Naive thymus-derived CD8-positive, alpha-beta T cell (primary cell): ENCODE measurements at places on chromosomes 4 and X.

DNA sequence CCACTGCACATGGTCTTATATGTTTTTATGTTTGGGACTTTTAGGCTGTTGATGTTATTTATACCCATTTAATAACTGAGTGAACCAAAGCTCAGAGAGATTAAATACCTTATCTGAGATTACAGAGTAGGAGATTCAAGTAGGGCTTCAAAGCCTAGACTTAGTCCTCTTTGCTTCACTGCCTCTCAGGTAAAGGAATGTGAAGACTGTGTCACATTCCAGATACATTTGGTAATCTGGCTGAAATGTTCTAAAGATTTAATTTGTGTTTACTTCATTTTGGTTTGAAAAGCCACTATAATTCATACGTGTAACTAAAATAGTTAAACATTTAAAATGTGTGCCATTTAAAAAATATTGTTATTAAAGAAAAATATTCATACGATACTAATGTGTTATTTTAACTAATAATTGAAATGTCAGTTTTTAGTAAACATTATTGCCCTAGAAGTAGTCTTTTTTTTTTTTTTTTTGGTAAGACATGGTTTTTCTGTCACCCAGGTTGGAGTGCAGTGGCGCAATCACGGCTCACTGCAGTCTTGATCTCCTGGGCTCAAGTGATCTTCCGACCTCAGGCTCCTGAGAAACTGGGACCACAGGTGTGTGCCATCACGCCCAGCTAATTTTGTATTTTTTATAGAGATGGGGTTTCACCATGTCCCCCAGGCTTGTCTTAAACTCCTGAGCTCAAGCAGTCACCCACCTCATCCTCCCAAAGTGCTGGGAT, 54.3 kb downstream of the WWC2 start:
- no peak for DNase-seq

- no peak for DNase-seq
Measured at GRCh38 chr4:54276641-54277430, 47.7 kb downstream of the PDGFRA start.

- DNase-seq: no peak
Measured at GRCh38 chr4:144954230-144954629, 143.8 kb downstream of the ANAPC10 start.

DNA sequence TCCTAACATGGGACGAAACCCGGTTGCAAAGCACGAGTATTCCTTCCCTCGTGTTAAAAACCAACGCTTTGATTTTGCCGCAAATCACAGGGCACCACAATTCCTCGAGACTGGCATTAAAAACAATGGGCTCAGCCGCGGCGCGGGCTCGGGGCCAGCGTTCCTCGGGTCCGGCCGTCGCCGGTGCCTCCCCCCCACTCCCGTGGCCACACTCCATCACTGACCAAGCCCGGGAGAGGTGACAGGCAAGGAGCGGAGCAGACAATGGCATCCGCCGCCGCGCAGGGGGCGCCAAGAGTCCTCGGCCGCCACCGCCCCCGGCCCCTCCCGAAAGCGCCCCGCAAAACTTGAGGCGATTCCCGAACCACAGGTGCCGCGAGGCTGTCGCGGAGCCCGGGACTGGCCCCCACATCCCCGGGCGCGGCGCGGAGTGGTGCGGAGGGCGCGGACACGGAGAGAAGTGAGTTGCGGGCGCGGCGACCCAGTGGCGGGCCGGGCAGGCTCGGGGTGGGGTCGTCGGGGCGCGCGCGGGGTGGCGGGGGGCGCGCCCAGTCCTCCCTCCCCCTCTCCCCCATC, 445 bp downstream of the AP1S2 start:
- no peak for DNase-seq

GRCh38 chr4:148795156-148795864, 353.1 kb upstream of the NR3C2 start:
- no peak for DNase-seq

DNA sequence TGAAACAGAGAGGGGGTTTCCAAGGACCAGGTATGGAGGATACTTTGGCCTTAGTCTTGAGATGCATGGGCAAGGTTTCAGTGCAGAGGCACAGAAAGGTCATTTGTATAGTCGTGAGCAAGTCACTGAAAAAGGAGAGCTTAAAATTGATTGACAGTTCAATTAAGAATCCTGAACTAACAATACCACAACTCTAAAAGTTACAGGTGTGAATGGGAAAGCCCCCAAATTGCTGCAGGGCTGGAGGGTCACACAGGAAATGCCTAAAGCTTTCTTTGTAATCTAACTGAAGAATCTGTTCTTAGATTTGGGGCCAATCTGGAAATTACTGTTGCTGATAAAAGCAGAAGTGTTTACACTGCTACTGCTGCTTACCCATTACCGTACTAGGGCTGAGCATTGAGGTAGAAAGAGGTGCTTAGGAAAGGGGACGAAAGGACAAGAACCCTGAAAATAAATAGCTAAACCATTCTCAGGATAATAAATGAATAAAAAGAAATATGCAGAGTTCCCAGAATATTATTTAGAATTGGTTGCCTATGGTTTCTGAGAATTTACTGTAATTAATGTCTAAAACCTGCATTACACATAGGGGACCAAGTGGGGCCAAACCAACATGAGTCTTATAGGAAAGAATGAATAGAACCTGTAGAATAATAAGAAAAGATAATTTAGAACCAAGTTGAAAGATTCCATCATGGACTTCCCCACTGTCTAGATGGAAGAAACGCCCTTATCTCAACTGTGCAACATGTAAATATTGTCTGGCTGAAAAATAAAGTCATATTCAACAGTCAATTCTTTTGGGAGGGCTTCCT, 91.9 kb upstream of the PPP1R2C start:
- DNase-seq: no peak

DNA sequence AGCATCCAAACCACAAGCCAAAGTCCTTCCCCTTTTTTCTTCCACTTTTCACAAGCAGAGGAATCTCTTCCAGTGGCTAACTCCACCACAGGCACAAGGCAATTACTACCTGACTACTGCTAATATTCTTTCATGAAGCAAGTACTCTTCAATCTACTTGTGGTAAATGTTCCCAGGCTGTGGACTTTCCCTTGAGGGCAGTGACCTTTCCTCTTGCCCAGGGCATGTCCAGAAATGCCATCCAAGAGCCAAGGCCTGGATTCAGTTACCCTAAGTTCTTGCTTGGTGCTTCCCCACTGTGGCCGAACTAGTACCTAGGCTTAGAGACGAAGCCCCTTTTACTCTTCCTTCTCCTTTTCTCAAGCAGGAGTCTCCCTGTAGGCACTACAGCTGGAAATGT, 400.7 kb downstream of the DCAF12L2 start:
- no peak for DNase-seq

GRCh38 chr4:46123913-46124755, at the start of gene GABRG1:
TSS of gene GABRG1 (minus strand) at chr4:46124054. CDS start at chr4:46123913, 141 bp downstream.
- DNase-seq: no peak

GRCh38 chr4:14336656-14337055, 665.6 kb upstream of the CPEB2 start:
- DNase-seq: no peak
